ENCODE measurements at places on chromosomes 5 and 9.

- DNase-seq: no peak
Observed at GRCh38 chr5:168752012-168752411, 172.8 kb upstream of the PANK3 start.

- DNase-seq: no peak
Observed at GRCh38 chr5:171882118-171882517, 96.5 kb downstream of the SMIM23 start.

DNA sequence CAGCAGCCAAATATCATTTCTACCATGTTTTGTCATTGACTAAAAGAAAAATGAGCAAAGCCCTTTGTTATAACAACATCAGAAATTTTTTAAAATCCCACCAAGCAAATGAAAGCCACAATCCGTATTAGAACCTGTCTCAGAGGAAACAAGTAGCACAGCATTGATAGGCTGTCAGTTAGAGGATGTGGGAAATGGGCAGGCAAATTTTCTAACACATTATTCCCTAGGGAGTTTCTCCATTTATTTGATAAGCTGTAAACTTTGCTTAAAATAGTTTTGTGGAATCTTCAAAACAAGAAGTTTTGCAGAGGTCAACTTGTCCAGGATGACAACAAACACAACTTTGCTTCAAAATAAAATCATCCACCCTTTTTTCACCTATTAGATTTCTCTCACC is 53.6 kb upstream of the APC start:
- DNase-seq: no peak

GRCh38 chr5:71748360-71748759 is 29.3 kb downstream of the CARTPT start:
- DNase-seq: no peak

DNA sequence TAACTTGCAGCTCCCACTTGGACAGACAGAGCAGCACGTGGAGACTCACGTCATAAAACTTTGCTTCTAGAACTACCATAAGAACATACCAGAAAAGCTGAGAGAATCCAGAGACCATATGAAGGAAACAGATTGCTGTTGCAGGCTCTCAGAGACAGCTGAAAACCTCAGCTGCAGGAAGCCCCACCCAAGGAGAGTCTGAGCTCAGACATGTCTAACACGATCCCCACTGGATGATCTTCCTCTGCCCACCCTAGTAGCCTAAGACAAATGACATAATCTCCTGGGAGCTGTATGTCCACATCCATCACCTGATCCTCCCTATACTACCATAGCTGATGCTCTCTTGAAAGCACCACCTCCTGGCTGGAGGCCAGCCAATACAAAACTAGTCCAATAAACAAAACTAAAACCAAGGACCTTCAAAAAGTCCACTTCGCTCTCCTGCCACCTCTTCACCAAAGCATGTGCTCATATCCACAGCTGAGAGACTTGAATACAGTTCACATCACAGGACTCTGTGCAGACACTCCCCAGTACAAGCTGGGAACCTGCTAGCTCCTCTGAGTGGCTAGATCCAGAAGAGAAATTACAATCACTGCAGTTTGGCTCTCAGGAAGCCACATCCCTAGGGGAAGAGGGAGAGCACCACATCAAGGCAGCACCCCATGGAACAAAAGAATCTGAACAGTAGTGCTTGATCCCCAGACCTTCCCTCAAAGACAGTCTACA is 257.4 kb downstream of the TRIM36 start:
- DNase-seq: no peak

- no peak for DNase-seq
Observed at GRCh38 chr9:567128-567746, 274.3 kb upstream of the DMRT1 start.

GRCh38 chr5:143606043-143606752 is 202.7 kb upstream of the NR3C1 start:
- DNase-seq: no peak

GRCh38 chr5:423626-424261 is 19.2 kb upstream of the EXOC3 start:
- no peak for DNase-seq

- DNase-seq: peak; percentile 83
Observed at GRCh38 chr9:752201-752600, 89.3 kb upstream of the DMRT1 start.

GRCh38 chr5:1262381-1262780 is 32.5 kb downstream of the TERT start:
- no peak for DNase-seq

DNA sequence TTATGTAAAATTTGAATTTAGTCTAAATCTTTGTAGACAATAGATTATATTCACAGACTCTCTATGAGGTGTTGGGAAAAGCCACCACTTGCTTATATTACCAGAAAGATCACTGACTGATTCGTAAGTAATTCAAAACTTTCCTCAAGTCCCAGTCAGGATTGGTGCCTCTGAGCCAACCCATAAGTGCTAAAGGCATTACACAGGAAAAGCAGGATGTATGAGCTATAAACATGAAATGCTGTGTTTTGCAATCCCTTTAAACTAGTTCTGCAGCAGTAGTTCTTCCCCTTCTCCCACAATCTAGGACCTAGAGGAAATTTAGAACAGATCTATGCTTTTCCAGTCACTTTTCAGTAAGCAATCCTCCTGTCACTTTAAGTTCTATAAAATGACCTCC is 48.0 kb downstream of the SHLD3 start:
- DNase-seq: peak; percentile 45

GRCh38 chr5:37916525-37916924 is 76.7 kb upstream of the GDNF start:
- DNase-seq: no peak

- DNase-seq: no peak
Observed at GRCh38 chr9:37751186-37751585, 2.4 kb upstream of the TRMT10B start.

GRCh38 chr9:38720083-38720745 is at the start of gene FAM240B:
TSS of gene FAM240B (minus strand) at chr9:38720133. CDS start at chr9:38703999, 16,134 bp downstream.
- DNase-seq: no peak

DNA sequence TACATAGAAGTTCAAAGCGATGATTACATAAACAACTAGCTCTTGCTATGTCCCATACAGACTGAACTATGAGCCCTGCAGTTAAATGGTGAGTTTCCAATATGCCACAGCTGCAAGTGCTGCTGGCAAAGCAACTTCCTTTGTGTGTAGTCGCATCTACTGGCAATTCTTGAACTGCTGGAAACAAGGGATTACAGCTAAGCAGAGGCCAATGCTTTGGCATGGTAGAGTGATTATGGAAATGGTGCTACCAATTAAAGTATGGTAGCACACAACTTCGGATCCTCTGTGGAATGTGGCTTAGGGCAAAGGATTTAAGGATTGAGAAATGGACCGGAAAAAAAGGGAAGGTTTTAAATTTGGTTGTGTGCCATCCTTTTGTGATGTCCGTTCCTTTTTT is 856.6 kb downstream of the MAT2B start:
- DNase-seq: no peak

DNA sequence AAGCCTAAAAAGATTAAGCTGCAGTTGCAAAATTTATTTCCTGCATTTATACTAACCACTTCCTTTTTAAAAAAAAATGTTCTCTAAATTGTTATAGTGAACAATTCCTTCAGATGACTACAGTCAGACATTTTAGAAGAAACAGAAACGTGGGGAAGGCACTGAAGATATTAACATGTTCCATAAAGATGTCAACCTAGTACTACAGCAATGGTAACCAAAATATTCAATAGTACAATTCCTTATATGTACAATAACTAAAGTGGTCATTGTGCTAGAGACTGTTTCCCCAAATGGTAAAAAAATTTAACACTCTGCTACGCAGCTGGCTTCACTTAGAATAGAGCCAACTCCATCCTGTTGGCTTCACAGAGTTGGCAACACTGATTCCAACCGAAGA is 97.7 kb downstream of the FNBP1 start:
- DNase-seq: no peak

GRCh38 chr5:134409321-134409720 is 2.4 kb downstream of the CDKN2AIPNL start:
- no peak for DNase-seq

DNA sequence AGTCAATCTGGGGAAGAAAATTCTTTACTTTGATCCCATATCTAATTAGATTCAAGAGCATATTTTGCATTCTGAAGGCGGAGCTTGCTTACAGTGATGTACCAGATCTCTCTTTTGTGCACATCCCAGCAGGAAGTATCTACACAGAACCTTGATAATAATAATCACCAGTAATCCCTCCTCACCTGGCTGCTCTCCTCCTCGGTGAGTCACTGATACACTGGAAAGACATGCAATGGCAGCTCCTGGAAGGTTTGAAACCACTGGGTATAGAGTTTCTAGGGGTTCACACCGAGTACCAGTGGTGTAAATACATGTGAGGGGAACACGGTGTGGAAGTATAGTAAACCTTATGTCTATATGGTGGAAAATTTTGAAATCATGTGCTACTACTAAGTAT is 205.5 kb upstream of the TARS1 start:
- no peak for DNase-seq

DNA sequence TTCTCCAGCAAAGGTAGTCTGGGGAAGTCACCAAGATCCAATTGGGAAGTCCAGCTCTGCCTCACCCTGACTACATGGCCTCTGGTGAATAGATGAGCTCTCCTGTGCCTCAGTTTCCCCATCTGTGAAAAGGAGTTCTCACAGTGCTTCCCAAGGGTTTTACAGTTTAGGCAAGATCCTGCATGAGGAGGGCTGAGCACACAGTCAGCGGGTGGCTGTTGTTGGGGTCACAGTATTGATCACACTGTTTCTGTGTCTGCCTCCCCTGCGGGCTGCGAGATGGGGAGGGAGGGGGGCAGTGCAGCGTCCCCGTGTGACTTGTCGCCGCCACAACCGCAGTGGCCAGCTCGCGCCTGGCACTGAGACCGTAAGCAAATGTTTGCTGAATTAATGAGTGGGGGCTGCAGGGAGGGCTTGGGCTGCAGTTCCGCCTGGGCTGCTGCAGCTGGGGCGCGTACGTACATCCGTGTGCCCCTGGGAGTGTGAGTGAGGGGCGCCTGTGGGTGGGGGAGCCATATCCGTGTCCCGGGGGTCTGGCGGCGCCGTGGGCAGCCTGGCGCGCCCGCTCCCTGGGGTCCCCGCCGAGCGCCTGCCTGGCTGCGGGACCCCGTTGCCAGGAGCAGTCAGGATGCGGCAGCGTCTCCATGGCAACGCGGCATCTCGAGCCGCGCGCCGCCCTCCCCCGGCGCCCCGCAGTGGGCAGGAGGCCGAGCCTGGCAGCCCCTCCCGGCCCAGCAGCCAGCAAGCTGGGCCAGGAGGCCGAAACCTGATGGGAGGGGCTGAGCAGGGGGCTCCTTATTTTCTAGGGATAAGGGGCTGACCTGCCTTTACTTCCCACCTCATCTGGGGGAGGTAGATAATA is 31.4 kb upstream of the PSD2 start:
- no peak for DNase-seq

DNA sequence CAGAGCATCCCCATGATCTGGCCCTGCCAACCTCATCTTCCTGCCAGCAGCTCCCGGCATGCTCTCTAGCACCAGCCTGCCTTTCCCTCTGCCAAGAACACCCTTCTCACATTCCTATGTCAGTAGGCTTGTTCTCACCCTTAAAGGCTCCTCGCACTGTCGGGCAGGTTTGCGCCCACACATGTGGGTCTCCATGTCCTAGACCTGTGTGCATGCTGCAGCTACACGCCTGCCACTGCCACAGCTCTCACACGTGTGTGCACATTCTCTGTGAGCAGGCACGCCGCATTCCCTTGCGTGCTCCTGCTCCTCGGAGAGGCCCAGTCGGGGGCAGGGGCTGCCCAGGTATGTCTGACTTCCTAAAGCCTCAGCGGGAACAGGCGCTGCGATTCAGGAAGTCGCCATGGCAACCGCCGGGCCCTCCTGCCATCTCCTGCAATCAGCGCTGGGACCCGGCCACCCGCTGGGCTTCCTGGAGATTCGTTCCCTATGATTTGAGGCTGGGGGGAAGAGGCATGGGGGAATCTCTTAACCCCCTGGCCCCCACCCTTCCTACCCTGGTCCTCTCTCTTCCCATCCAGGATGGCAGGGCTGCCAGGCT is 28.1 kb downstream of the NDUFA8 start:
- no peak for DNase-seq

DNA sequence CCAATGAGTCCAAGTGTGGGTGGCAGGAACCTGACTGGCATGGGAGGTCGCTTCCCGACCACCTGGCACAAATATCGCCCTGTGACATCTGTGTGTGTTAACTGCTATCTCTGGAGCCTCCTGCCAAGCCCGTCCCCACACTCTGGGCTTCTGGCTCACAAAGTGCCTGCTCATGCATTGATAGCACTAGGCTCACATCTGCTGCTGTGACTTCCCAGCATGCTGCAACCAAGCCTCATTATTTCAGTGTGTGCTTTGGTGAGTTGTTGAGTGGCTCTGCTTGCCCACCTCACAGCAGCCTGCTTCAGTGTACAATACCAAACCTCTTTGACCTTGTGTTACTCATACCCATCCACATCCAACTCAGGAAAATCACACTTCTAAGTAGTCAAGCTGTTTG is 139.8 kb downstream of the APBA1 start:
- DNase-seq: no peak

DNA sequence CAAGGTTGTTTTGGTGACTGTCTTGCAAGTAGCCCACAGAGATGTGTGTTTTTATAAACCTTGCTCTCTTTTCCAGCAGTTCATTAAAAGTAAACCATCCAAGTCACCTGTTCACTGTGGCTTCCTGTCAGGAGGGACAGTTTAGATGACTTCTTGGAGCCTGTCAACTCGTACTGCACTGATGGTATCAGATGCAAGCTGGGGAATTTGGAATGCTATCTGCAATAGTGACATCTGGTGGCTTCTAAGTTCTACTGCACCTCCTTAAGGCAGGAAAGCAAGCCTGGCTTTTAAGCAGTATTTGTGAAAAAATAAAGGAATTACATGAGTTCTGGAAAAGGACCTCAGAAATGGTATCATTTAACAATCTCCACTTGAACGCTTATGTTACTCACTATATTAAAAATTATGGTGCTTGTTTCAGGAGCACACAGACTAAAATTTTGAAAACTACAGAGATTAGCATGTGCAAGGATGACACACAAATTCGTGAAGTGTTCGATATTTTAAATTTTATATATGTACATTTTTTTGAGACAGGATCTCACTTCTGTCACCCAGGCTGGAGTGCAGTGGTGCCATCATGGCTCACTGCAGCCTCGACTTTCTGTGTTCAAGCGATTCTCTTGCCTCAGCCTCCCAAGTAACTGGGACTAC is 164.0 kb downstream of the TTC39B start:
- DNase-seq: peak; percentile 40

- DNase-seq: peak; percentile 93
Observed at GRCh38 chr9:94867281-94867841, 140.9 kb downstream of the AOPEP start.

GRCh38 chr9:7879551-7880245 is 80.1 kb upstream of the DMAC1 start:
- no peak for DNase-seq

Data from non-pigmented ciliary epithelial cell (primary cell).